ENCODE measurements at places on chromosomes 16 and 17.

DNA sequence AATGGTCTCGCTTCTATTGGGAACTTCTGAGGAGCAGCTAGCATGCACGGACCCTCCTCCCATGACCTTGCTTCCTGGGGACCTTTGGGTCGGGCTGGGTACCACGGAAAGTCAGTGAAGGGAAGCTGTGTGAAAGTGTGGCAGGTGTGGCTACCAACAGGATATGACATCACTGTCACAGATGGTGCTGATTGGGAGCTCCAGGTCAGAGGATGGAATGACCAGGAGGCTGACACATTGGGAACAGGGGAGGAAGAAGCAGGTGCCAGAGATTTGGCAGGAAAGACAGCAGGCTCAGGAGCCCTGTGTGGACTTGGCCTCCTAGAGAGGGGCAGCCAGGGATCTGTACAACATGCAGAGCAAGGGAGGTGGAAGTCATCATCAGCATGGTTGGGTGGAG is 34.0 kb downstream of the CPNE2 start:
- DNase-seq = no peak

- DNase-seq = no peak
These were observed 36.0 kb downstream of the BCAS3 start for GRCh38 chr17:60713608-60714007.

- no peak for DNase-seq
These were observed 109.9 kb upstream of the CORO6 start for GRCh38 chr17:29732613-29733012.

GRCh38 chr17:48925251-48925990 is 17.2 kb downstream of the UBE2Z start:
- no peak for DNase-seq

GRCh38 chr16:66264311-66265047 is 102.0 kb upstream of the CDH5 start:
- DNase-seq = no peak

GRCh38 chr16:25812215-25812614 is 120.5 kb downstream of the HS3ST4 start:
- no peak for DNase-seq

DNA sequence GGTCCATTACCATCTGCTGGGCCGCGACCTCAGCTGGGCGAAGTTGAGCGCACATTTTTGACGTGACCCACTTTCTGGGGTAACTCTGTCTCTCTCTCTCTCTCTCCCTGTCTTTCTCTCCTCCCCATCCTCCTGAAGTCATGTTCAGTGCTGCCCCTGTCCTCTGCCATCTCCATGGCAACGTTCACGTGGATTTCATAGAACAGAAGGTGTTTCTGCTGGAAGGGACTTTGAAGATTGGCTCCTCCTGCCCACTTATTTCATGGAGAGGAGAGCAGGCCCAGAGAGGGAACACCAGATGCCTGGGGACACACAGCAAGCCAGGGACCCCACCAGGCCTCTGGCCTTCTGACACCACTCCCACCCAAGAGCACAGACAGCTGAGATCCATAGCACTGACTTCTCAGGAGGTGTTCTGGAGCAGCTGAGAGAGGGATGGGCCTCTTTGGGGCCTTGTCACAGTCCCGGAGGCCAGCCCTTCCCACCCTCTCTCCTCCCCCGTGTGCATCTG is 4.2 kb upstream of the CCNF start:
- DNase-seq = no peak

- DNase-seq = no peak
These were observed 53.0 kb downstream of the RPA1 start for GRCh38 chr17:1882836-1883235.

DNA sequence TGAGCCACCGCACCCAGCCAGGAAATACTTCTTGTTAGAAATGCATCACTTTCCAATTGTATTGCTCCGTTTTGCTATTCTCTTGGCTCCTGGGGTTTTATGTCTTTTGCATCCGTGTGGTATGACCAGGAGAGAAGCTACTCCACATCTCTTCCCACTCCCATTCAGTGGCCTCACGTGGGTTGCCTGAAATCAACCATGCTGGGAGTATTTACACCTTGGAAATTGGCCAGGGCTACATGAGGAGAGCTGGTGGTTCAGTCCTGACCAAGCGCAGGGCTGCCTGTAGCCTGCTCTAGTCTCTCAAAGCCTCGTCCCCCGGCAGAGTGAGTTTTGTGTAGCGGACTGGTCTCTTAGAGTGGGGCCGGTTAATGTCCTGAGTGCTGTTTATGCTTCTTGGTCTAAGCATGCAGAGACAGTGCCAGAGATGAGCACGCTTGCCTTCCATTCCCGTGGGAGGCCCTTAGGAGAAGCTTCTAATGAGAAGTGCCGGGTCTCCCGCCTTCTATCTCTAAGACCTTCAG is 3.8 kb downstream of the WFDC1 start:
- DNase-seq = no peak

DNA sequence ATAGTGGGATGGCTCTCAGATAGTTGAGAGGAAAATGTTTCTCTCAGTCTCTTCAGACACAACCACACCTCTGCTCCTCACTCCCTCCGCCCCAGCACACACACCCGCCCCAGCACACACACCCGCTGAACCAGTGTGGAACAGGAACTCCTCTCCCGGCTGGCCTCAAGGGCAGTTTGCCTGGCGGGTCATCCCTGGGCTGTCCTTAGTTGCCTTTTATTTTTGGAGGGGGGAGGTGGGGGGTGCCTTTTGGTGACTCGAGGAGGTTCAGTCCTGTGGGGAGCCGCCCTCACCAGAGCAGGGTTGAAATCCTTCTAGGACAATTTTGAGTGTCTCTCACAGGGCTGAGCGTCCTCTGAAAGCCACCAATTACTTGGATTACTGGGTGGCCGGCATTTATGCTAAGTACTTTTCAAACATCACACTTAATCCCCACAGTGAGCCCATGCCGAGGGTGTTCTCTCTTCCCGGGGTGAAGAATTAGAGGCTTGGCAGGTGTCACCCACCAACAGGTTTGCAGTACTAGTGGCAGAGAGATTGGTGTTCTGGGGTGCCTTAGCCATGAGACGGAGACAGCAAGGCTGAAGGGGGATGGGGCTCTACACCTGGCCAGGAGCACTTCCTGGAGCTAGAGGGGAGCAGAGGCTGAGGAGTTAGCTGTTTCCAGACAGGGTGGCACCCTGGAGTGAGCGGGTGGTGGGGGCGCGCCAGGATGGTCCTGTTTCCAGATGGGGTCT is 2.8 kb downstream of the RASD1 start:
- no peak for DNase-seq

- DNase-seq = no peak
These were observed 61.5 kb downstream of the GNAO1 start for GRCh38 chr16:56252835-56253234.

DNA sequence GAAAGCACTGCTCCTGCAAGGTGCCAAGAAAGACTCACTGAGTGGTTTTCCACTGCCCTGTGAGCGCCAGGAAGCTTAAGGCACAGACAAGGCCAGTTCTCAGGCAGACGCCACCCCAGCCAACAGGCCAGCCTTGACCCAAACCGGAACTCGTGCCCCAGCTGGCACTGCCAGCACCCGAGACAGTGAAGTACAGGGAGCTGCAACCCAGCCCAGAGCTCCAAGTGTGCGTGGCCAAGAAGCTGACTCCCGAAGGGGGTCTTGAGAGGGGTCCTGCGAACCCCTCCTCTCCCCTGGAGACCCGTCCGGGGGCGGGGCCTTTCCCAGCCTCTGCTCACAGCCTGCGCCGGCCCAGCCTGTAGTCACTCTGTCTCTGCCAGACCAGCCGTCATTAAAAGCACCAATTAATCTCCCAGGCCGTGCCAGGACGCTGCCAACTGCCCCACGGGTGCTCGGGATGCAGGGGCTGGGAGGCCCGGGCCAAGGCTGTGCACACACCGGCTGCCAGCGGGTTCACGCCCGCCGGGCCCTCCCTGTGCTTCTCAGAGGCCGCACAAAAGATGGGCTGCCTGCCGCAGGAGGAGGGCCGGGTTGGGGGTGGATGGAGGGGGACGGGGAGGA is 4.4 kb upstream of the SOX8 start:
- DNase-seq = no peak

DNA sequence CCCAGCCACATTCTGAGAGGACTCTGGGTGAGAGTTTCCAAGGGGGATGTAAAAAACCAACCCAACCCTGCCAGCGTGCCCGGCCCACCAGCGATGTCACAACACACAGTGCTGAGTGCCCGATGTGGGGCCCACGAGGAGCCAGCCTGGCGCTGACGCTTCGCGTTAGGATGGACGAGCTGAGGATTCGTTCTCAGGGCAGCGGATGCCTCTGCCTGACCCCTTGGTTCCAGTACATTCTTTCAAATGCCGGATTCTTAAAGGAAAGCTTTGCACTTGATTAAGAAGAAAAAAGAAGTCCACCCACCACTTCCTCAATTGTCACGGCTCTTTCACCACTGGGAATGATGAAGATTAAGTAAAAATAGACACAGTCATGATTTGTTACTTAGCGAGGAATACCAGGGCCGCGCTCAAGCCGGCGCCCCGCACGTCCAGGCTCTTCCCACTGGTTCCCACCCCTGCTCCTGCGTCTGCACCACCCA is 79.4 kb downstream of the IRF8 start:
- no peak for DNase-seq

- no peak for DNase-seq
These were observed 42.9 kb upstream of the IL21R start for GRCh38 chr16:27359051-27359450.

DNA sequence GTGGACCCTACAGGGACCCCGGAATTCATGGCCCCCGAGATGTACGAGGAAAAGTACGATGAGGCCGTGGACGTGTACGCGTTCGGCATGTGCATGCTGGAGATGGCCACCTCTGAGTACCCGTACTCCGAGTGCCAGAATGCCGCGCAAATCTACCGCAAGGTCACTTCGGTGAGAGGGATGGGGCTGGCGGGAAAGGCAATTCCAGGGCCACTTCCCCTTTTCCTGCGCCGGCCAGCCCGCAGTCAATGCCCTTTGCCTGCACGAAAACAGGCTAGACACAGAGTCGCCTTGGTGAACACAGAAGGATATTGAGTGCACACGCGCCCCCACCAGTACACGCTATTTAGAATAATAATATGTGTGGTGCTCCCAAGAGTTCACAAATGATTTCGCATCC is 4.0 kb downstream of the WNK4 start:
- no peak for DNase-seq

DNA sequence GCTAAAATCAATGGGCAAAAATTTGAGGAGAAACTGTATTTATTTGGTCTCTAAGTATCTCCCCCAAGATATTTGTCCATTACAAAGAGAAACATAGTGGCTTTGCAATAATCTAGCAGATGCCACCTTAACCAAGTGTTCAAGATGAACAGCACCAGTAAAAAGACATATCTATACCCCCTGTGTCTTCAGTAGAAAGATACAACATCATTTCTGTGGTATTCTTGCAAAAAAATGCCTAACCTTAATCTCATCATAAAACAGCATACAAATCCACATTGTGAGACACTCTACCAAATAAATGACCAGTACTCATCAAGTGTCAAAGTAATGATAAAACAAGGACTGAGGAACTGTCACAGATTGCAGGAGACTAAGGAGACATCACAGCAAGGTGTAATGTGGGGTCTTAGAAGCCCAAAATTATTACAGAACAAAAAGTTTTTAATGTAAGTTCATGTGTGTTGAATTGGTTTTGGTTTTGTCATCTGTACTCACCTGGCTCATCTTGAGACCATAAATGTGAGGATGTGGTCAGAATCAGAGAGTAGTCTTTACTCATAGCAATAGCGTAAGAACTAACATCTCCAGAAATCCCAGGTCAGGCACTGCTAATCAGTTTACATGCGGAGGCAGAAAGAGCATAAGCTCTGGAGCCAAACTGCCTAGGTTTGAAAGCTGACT is 77.2 kb downstream of the AATF start:
- DNase-seq = no peak

DNA sequence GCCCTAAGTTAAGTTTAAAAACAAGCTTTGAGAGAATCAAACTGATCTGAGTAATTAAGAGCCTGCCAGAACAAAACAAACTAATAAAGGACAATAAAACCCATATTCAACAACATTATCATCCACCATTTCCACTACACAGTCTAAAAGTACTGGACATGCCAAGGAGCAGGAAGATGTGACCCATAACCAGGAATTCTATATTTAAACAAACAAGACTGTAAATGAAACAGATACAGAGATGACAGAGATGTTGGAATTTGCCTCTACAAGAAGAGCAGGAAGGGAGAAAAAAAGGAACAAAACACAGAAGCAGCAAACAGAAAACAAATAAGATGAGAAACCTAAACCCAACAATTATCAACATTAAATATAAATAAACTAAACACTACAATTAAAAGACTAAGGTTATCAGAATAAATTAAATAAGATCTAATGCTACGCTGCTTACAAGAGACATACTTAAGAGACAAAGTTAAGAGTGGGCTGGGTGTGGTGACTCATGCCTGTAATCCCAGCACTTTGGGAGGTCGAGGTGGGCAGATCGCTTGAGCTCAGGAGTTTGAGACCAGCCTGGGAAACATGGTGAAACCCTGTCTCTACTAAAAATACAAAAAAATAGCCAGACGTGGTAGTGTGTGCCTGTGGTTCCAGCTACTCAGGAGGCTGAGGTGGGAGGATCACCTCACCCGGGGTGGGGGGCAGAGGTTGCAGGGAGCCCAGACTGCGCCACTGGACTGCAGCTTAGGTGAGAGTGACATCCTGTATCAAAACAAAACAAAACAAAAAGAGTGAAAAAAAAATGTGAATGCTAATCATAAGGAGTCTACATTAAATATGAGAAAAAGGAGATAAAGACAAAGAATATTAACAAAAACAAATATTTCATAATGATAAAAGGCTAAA is 50.6 kb downstream of the CREBBP start:
- no peak for DNase-seq

DNA sequence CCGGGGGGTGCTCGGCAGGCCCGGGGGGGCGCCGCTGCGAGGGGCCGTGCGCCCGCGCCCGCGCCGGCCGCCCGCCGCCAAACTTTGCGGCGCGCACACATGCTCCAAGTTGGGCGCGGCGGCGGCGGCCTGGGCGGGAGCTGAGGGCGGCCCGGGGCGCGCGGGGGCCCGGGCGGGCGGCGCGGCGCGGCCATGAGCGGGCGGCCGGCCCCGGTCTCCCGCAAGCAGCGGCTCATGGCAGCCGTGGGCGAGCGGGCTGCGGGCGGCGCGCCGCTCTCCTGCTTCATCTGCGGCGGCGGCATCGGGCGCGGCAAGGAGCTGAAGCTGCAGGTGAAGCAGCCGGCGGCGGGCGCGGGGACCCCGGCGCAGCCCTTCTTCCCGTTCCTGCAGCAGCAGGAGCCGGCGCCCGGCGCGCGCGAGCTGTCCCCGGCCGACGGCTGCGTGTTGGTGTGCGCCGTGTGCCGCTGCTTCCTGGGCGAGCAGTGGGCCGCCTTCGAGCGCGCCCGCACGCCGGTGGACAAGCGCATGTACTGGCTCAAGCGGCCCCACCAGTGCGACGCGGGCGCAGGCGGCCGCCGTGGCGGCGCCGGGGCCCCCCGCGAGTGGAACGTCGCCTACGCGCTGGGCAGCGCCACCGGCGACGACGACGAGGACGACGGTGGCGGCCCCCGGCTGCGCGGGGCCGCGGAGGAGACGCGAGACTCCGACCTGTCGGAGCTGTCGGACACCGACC is 57.2 kb upstream of the CIBAR2 start:
- no peak for DNase-seq

DNA sequence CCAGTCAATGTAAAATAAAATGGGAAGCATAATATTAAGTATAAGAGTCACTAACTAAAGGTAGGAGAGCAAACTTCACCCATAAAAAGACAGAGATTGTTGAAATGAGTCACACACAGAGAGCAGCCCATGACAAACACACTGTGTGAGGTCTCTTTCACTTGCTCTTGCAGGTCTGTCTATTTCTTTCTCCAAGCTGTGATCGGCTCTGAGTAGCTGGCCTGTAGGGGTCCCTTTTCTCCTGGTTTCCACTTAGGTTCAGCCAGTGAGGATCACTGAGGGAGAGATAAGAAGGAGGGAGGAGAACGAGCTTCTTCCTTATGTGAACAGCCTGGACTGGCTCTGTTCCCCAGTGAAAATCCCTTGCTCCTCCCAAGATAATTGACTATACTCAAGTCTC is 133.7 kb upstream of the HS3ST3A1 start:
- DNase-seq = no peak
